Activated T-cell treated with anti-CD3 and anti-CD28 coated beads, Interleukin-2, amount 50 U/mL, for 24 hours (primary cell): ENCODE measurements at places on chromosomes 1 and 21.

DNA sequence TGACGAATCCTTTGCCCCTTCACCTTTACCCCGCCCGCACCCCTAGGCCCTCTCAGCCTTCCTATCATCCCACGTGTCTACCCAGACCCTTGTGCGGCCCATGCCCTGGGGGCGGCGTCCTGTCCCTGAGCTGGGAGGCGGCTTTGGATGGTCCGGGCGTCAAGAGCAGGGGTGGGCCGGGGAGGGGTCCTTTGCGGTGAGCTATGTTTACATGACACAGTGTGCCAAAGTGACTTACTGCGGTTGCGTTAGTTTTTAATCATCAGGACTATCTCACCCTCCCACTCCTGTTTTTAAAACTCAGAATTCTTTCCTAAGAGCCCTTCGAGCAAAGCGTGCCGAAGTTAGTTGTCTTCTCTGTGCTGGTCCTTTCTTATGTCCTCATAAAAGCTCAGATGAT, 144.6 kb downstream of the PGBD5 start:
- H3K4me3 ChIP-seq = no peak overlapping the region
- peak overlapping the region; percentile 73 for H3K27ac ChIP-seq
- peaks cover 33% of the 10 kb centered on the region for H3K4me1 ChIP-seq
- H3K36me3 ChIP-seq = peaks cover 66% of the 10 kb centered on the region
- no peaks in the 10 kb centered on the region for H3K27me3 ChIP-seq

- no peaks in the 10 kb centered on the region for H3K27me3 ChIP-seq
- no peaks in the 10 kb centered on the region for H3K36me3 ChIP-seq
- H3K4me1 ChIP-seq = no peaks in the 10 kb centered on the region
- no peak overlapping the region for H3K4me3 ChIP-seq
These were observed 83.5 kb downstream of the SPAG17 start for GRCh38 chr1:118101515-118101844.

DNA sequence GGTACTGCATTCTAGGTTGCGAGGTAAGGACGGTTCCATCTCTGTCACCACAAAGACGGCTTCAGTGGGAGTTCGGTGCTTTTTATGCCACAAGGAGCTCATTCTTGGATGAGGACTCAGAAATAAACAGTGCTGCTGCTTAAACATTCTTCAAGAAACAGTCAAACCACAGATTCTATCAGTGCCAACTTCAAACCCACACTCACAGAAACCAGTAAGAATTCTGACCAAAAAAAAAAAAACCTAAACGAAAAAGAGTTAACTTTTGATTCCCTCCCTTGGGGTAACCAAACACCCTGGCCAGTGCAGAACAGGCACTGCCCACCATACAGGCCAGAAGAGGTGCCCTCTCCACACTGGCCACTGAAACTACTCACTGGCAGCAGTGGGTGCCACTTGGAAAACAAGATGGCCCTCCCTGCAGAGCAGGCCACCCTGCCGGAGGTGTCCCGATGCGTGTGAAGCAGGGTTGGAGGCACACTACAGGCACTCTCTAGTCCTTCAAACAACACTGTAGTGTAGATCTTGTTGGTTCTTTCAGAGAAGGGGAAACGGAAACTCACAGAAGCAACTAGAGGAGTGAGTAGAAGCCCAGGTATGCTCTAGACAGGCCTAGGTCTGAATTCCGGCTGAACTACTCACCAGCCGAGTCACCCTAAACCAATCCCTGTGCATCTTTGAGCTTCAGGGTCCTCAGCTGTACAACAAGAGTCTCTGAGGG, 87.3 kb upstream of the TLR5 start:
- DNase-seq = peak; percentile 50
- peak overlapping the region; percentile 38 for H3K27ac ChIP-seq
- H3K36me3 ChIP-seq = no peaks in the 10 kb centered on the region
- H3K27me3 ChIP-seq = no peaks in the 10 kb centered on the region
- peaks cover 64% of the 10 kb centered on the region for H3K4me1 ChIP-seq
- H3K4me3 ChIP-seq = no peak overlapping the region

- H3K27ac ChIP-seq = no peak overlapping the region
- H3K36me3 ChIP-seq = no peaks in the 10 kb centered on the region
- H3K4me3 ChIP-seq = no peak overlapping the region
- DNase-seq = no peak
- peaks cover 31% of the 10 kb centered on the region for H3K27me3 ChIP-seq
- peaks cover 10% of the 10 kb centered on the region for H3K4me1 ChIP-seq
These were observed 16.4 kb upstream of the PAX7 start for GRCh38 chr1:18614069-18614735.

GRCh38 chr1:202613571-202613970, 96.7 kb downstream of the SYT2 start:
- H3K4me1 ChIP-seq = peaks cover 15% of the 10 kb centered on the region
- DNase-seq = no peak
- H3K27me3 ChIP-seq = peaks cover 17% of the 10 kb centered on the region
- no peak overlapping the region for H3K4me3 ChIP-seq
- H3K27ac ChIP-seq = no peak overlapping the region

GRCh38 chr1:187744665-187745064, 915.9 kb downstream of the PLA2G4A start:
- H3K27ac ChIP-seq = no peak overlapping the region
- no peak overlapping the region for H3K4me3 ChIP-seq
- no peaks in the 10 kb centered on the region for H3K27me3 ChIP-seq
- H3K4me1 ChIP-seq = no peaks in the 10 kb centered on the region
- DNase-seq = no peak

DNA sequence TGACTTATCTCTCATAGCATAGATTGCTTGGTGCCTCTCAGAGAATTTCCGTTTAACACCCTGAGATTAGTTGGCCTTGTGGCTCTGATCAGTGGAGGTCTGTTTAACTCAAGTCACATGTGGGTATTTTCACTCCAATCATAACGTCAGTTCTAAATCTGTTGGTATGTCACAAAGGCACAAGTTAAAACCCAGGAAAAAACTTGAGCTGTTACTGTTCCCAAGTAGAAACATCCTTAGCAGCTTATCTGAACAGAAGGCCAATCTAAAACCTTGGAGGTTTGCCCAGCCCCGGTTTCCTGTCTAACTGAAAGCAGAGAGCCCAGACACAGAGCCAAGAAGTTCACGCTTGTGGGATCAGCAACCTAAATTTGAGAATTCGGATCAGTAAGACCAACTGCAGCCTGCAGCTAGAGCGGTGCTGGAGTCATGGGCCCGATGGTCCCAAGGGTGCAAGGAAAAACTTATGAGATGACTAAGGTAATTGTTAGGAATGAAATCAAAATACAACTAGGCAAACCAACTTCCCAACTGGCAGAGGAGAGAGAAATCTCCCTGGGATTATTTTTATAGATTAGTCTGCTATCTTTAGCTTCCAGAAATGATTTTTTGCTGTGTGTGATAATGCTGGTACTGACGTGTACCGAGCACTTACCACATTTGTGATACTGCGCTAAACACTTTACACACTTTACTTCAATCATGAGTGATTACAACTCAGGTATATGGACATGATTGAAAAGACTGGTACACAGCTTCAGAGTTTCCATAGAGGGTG, 90.2 kb upstream of the C1orf21 start:
- H3K27ac ChIP-seq = no peak overlapping the region
- H3K4me3 ChIP-seq = no peak overlapping the region
- no peaks in the 10 kb centered on the region for H3K36me3 ChIP-seq
- H3K4me1 ChIP-seq = no peaks in the 10 kb centered on the region

GRCh38 chr1:35947547-35947946, 16.6 kb downstream of the AGO3 start:
- peak overlapping the region; percentile 53 for H3K27ac ChIP-seq
- H3K27me3 ChIP-seq = no peaks in the 10 kb centered on the region
- H3K36me3 ChIP-seq = peaks cover 48% of the 10 kb centered on the region
- no peak for DNase-seq

GRCh38 chr1:193013005-193013404, 46.2 kb downstream of the UCHL5 start:
- DNase-seq = no peak
- no peak overlapping the region for H3K27ac ChIP-seq
- H3K27me3 ChIP-seq = no peaks in the 10 kb centered on the region
- peaks cover 24% of the 10 kb centered on the region for H3K36me3 ChIP-seq
- H3K4me1 ChIP-seq = no peaks in the 10 kb centered on the region

DNA sequence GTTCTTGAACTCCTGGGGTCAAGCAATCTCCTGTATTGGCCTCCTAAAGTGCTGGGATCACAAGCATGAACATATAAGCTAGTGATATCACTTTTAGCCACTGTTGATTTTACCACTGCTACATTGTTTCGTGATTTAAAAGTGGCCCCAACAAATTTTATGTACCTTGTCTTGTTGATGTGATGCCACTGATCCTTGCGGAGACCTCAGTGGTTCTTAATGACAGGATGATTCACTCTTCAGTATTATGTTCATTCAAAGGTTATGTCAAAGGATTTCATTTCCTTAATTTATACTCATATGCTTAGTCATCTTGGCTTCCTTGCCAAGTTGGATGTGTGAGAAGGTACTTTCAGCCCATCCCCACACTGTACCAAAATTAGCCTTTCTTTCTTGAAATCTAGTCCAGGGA, 12.1 kb downstream of the PRKACB start:
- H3K36me3 ChIP-seq = peaks cover 15% of the 10 kb centered on the region
- peak overlapping the region; percentile 87 for H3K27ac ChIP-seq
- no peaks in the 10 kb centered on the region for H3K27me3 ChIP-seq
- H3K4me1 ChIP-seq = peaks cover 93% of the 10 kb centered on the region
- no peak for DNase-seq
- peak overlapping the region; percentile 53 for H3K4me3 ChIP-seq
